ENCODE measurements at places on chromosomes 1 and 21.

DNA sequence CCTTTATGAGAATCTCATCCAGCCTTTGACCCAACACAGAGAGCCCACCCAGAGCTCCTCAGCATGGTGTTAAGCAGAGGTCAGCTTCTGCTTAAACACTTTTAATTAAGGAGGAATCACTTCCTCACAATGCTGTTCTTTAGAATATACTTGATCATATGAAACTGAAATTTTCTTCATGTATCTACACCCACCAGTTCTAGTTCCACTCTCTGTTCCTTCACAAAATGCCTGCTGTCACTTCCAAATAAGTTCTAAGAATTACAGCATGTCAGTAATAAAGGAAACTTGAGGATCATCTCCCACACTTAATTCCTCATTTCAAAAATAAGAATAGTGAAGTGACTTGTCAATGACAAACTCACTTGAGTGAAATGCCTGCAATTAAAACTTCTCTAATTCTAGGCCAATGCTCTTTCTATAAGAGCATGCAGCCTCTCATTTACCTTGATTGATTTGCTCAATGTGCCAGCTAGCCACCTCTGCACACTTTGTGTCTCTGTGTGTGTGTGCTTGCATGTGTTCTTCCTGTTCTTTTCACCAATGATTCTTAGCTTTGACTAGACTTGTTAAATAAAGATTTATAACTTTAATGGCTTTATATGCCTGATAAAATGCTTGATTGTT is 356.3 kb downstream of the PLPP3 start:
- DNase-seq, result no peak

- DNase-seq, result no peak
Measured at GRCh38 chr1:203158960-203159665, 16.5 kb downstream of the MYBPH start.

DNA sequence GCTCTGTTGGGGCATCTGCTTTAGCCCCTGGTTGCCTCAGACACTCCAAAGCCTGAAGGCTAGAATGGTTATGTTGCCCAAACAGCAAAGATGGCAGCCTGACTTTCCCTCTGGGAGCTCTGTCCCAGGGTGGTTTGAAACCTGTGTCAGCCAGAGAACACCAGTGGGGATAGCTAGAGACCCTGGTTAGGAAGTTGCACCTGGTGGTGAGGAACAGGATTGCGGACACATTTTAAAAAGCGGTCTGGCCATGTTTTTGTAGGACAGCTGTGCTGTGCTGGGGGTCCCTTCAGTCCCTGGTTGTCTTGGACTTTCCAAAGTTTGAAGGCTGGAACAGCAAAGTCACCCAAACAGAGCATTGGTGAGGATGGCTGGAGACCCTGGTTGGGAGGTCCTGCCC is 87.8 kb downstream of the DNM3 start:
- no peak for DNase-seq

GRCh38 chr1:50735443-50735842 is 224.6 kb downstream of the FAF1 start:
- DNase-seq, result no peak

GRCh38 chr1:223077247-223077833 is 65.7 kb downstream of the TLR5 start:
- DNase-seq, result no peak

- DNase-seq, result no peak
Measured at GRCh38 chr1:228085287-228085951, 2.9 kb downstream of the ARF1 start.

DNA sequence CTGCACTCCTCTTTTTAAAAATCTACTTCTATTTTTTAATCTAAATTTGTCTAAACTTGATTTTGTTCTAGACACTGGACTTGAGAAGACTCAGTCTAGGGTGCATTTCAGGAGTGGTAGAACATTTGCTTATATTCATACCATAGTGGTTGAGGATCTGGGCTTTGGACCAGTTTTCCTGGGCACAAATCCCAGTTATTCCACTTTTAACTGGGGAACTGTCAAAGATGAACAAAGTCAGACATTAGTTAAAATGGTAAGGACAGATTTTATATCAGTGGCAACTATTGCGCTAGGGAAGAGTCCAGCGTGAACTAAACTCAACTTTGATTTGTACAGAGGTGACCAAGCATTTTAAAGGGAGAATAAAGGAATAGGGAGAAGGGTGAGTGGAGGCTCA is 102.4 kb downstream of the FMN2 start:
- no peak for DNase-seq

DNA sequence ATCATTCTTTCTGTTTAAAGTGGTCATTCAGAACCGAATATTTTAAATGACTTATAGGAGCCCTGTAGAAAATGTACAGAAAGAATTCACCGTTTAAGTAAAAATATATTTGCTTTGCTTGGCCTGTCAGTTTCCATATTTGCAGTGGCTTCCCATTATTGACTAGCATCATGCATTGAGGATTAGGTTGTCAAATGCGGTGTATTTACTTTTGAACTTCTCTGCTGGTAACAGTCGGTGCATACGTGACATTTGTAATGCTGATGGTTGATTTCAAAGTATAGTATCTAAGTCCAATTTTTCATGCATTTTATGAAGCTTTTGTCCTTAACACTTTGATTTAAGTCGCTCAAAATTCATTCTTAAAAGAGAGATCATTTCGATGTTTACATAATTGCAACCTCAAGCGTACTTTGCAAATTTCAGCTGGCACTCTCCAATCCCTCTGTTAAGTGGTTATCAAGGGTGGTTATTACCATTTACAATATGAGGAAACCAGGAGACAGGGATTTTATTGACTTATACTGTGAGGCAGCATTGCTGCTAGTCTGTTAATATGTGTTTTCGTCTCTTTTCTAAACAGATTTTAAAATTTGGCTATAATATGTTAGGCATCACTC is 201.6 kb downstream of the SDCCAG8 start:
- no peak for DNase-seq

DNA sequence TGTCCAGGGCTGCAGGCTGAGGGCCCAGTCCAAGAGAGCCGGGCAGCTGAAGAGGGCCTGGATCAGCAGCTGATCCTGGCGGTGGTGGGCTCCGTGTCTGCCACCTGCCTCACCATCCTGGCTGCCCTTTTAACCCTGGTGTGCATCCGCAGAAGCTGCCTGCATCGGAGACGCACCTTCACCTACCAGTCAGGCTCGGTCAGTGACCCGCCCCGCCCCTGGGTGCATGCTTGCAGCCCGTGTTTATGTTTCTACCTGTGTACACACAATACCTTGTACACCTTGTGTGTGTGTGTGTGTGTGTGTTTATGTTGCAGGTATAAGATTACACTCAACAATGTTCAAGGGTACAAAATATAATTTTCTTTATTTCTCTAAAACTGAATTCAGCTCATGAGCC is 13.0 kb downstream of the TIE1 start:
- DNase-seq, result no peak

- no peak for DNase-seq
Measured at GRCh38 chr1:152413909-152414308, at the start of gene CRNN. Gene CRNN (minus strand): TSS chr1:152414263. CDS start chr1:152412233, 2,030 bp downstream.

DNA sequence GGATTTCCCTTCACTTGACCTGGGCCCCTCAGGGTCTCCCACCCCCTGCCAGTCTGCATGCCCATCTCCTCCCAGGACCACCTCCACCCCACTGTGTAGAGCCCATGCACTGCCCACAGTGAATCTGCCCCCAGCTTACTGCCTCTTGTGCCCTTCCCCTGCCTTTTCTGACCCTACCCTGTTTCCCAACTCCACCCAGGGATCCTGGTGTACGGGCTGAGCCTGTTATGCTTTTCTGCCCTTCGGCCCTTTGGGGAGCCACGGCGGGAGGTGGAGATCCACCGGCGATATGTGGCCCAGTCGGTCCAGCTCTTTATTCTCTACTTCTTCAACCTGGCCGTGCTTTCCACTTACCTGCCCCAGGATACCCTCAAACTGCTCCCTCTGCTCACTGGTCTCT is 1.9 kb downstream of the TMEM79 start:
- no peak for DNase-seq

DNA sequence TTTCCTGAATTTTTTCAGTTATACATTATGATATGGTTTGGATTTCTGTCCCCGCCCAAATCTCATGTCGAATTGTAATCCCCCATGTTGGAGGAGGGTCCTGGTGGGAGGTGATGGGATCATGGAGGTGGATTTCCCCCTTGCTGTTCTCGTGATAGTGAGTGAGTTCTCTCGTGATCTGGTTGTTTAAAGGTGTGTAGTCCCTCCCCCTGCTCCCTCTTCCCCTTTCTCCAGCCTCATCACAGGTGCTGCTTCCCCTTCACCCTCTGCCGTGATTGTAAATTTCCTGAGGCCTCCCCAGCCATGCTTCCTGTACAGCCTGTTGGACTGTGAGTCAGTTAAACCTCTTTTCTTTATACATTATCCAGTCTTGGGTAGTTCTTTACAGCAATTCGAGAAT is 93.2 kb upstream of the HNRNPU start:
- DNase-seq, result no peak

GRCh38 chr1:63983391-63984256 is 209.8 kb downstream of the ROR1 start:
- no peak for DNase-seq

GRCh38 chr21:35350965-35351364 is 301.9 kb upstream of the RUNX1 start:
- no peak for DNase-seq

DNA sequence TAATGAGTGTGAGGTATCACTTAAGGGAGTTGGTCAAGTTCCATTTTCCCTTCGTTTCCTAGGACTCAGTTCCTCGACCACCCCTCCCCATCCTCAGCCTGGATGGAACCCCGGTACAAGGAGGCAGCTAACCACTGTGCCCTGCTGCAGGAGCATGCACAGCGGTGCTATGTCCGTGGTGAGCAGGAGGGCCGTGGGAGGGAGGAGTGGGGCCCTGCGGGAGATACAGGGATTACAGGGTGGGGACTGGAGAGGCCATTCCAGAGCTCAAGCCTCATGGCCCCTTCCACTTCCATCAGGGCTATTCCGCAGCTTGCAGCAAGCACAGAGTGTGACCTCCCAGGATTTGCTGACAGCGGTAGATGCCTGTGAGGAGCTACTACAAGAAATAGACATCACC is 25.8 kb downstream of the HYI start:
- no peak for DNase-seq

DNA sequence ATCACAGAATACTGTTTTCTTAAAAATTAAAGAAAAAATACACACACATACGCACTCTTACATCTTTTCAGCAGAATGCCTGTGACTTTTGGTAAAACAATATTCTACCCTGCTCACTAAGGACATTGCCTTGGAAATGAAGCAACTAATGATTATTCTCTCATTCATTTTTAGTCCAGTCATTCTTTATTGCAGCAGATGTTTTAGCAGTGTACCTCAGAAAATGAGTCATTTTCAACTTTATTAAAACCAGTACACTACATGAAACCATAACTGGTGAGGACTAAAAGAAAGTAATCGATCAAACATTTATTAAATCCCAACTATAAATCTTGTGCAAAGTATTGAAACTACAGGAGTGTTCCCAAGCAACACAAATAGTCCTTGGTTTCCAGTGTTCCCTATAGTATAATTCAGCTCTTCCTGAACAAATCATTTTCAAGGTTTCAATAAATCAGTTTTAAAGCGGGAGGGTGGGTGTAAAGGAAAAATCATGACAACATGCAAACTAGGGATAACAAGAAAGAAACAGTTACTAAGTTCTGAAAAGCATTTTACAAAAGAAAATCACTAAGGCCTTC is 114.2 kb downstream of the ADGRL4 start:
- DNase-seq, result no peak

- DNase-seq, result no peak
Measured at GRCh38 chr1:234564035-234565029, 45.6 kb downstream of the IRF2BP2 start.

DNA sequence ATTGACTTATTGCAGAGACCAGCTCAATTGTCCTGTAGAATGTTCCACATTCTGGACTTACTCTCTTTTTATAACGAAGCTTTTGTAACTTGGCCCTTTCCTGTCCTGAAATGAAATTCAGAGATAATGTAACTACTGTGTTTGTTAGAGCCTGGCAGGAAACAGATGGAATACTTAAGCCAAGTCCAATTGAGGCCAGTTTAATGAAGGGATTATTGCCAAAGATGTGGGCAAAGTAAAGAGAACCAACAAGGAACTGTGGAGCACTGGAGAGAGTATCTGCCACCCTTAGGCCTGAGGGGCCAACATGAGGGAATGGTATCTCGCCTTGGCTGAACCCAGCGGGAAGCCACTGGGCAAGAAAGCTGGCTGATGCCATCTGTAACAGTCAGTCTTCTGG is 32.9 kb downstream of the MFSD2A start:
- DNase-seq, result no peak

DNA sequence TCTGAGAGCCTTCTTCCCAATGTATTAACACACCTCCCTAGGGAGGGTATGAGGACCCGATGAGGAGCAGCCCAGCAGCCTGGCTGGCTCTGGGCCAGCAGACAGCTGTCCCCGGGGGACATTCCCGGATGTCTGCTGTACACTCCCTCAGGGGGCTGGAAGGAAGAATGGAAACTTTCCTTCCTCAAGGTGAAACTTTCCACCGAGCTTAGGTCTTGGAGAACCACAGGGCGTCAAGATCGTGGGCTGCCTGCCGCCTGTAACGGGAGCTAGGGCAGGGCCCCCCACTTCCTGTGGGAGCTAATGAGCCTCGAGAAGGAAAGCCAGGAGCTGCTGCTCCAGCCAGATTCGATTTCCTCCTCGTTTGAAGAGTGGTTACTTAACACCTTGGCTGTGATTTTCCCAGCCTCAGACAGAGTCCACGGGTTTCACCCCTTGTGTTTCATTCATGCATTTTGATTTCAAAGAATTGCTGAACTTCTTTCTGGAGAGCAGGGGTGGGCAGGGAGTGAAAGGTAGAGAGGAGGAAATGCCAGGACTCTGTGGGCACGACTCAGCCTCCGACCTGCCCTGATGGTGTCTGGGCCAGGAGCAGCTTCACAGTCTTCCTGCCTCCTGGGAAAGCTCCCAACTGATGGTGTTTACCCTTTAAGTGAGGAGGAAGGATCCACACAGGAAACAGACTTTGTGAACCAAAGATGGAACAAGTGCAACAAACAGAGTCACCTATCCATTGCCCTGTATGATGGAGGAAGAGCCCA is 29.7 kb downstream of the UBE2T start:
- no peak for DNase-seq

- DNase-seq, result no peak
Measured at GRCh38 chr1:243746751-243747150, 103.3 kb downstream of the AKT3 start.

- no peak for DNase-seq
Measured at GRCh38 chr1:173268786-173269277, 61.7 kb upstream of the TNFSF4 start.
